ENCODE measurements at places on chromosomes 16 and 17.
A peak's percentile ranks its signal among the peaks of the same experiment; 100 is the strongest.

DNA sequence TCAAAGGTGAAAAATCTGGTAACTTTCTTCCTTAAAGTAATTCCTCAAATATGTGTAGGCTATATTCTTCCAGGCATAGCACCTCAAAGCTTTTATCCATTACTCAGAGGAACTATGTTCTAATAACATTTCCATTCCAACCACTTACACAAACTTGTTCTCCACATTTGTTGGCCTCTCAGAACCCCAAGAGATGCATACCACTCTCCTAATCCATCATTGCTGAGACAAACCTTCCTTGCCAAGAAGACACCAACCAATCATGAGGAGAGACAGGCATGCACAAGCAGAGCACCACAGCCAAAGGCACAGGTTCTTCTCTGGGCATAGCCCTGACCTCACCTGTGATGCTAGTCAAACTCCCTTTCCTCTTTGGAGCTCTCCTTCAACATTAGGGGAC, 20.9 kb downstream of the CDH11 start:
- no peak for DNase-seq

- no peak for DNase-seq
These were observed 32.4 kb upstream of the IRX3 start for GRCh38 chr16:54318941-54319340.

GRCh38 chr16:8818504-8819270, 21.0 kb downstream of the PMM2 start:
- no peak for DNase-seq

GRCh38 chr17:81406117-81406953, 11.1 kb downstream of the BAHCC1 start:
- DNase-seq: no peak

DNA sequence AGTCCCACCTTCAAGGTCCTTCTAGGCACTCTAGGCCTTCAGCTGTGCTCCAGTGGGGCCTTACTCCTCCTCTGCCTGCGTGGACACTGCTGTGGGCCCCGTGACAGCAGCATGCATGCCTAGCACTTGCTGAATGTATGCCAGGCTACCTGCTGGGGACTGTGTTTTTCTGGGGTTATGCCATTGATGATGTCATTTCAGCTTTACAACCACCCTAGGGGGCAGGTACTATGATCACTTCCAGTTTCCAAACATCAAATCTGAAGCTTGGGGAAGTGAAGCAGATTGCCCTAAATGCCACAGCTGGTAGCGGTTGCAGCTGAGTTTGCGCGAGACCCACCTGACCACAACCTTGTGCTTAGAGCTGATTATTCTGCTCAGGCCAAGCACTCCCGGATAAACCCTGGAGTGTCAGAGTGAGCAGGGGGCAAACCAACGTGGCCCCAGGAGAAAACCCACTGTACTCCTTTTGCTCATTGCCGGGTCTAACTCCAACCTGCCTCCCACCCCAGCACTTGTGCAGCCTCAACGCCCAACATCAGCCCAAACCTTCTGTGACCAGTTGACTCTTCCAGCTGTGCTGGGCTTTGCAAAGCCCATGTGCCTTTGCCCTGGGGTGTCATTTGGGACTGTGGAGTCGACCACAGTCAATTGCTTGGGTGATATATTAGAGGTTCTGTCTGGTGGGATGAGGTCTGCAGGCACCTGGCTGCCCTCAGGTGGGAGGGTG, 168.4 kb downstream of the ENGASE start:
- DNase-seq: no peak

- DNase-seq: no peak
These were observed 235.3 kb upstream of the N4BP1 start for GRCh38 chr16:48845261-48845660.

DNA sequence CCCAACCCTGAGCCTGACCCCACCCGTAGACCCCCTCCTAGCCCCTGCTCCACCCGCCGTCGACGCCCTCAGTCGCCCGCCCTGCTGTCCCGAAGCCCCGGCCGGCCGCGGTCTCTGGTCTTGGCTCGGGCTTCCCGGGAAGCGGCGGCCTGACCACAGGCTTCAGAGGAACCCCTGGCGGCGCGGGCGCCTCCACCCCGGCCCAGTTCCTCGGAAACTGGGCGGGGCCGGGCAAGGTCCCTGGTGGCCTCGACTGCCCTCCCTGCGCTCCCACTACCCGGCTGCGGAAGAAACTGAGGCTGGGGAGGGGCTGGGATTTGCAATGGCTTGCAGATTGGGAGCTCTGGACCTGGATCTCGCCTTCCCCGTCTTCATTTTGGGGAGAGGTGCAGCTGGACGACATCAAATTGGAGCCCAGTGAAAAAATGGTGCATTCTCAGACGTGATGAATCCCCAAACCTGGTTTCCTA, 692 bp upstream of the SOCS1 start:
- no peak for DNase-seq

DNA sequence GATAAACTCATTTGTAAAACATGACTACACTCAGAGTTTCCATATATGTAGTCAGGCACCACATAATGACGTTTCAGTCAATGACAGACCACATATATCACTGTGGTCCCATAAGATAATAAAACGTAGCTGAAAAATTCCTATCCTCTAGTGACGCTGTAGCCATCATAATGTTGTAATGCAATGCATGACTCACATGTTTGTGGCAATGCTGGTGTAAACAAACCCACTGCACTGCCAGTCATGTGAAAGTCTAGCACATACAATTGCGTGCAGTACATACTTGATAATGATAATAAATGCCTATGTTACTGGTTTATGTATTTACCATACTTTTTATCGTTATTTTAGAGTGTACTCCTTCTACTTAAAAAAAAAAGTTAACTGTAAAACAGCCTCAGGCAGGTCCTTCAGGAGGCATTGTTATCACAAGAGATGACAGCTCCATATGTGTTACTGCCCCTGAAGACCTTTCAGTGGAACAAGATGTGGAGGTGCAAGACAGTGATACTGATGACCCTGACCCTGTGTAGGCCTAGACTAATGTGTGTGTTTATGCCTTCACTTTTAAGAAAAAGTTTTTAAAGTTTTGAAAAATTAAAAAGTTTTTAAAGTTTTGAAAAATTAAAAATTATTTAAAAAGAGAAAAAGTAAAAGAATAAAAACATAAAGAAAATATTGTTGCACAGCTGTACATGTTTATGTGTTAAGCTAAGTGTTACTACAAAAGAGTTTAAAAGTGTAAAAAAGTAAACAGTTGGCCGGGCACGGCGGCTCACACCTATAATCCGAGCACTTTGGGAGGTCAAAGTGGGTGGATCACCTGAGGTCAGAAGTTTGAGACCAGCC, 9.0 kb downstream of the STAT5B start:
- DNase-seq: peak; percentile 60

DNA sequence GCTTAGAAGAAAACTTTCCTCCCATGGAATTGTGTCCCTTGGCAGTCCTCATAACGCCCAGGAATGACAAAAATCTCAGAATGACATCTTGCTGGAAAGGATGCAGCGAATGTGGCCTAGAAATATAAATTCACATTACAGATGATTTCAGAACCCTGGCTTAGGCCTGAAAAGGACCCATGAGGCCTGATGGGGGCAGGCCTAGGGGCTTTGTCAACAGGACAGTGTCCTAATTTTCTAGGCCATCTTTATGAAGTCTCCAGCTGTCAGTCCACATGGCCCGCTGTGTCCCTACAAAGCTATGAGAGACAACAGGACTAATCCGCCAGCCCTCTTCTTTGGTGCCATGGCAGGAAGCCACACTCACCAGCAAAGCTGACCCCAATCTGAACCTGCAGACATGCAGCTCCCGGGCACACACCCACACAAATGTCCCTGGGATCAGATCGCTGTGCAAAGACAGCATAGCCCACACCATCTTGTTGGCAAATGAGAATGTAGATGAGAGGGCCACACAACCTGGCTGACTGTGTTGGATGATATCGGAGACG, 40.4 kb upstream of the DNAH17 start:
- DNase-seq: no peak

DNA sequence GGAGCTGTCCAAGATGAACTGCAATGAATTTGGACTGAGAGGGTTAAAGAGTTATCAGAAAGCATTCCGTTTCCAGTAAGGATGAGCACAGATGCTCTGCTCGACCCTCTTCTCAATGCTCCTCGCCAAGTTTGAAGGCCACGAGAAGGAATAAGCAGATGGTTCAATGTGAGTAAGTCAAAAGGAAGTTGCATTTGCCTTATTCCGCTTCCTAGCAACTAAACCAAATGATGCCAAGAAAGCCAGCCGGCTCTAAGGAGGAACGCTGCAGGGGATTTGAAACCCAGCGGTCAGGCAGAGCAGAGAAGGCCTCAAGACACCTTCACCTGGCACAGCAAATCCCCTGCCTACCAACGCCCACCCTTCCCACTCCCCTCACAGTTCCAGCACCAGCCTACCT, 52.1 kb upstream of the CNEP1R1 start:
- no peak for DNase-seq

- DNase-seq: no peak
These were observed 491 bp downstream of the IST1 start for GRCh38 chr16:71895679-71896365.

DNA sequence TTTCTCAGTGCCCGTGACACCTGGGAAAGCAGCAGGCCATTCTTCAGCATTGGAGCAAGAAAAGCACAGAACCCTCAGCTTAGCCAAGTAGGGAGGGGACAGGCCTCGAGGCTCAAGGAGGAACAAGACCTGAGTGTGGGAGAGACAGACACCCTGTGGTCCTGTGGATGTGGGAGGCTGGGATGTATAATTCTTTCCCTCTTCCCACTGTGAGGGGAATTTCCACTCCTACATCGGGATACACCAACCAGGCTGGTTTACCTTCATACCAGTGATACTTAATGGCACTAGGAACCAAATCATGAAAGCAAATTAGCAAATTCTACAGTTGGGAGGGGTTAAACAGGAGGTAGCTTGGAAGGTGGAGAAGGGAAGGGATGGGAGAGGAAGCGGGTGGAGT, 41.7 kb downstream of the LYRM1 start:
- DNase-seq: no peak

GRCh38 chr16:84953190-84953746, 58.1 kb downstream of the ZDHHC7 start:
- DNase-seq: no peak

DNA sequence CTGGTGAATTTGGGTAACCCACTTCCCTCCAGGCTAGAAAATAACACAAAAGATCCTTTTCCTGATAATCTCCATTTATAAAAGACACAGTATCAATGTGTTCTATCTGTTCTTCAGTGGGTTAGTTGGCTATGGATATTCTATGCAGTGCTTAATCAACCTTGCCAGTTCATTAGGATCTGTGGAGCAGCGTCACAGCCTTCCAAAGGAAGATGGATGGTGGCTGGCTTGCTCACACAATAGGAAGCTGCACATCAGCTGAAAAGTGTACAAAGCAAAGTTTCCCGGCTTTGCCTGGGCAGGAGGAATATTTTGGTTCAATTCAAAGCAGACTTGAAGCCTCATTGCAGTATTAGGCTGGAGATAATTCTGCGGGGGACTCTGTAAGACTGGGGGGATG, 70.3 kb upstream of the CA10 start:
- no peak for DNase-seq

DNA sequence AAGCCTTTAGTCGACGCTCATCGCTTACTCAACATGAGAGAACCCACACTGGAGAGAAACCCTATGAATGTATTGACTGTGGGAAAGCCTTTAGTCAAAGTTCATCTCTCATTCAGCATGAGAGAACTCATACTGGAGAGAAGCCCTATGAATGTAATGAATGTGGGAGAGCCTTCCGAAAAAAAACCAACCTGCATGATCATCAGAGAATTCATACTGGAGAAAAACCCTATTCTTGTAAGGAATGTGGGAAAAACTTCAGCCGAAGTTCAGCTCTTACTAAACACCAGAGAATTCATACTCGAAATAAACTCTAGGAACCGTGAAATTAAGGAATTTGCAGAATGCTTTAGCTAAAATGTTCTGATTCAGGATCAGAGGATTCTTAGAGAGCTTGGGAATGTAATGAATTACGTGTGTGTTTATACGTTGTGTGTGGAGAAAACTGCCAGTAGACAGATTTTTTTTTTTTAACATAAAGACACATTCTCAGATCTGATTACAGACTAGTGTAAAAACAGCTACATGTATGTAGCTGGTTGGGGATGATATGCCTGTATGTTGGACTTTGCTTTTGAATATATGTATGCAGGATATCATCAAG, 25.4 kb downstream of the ZFP90 start:
- DNase-seq: no peak

- DNase-seq: no peak
These were observed 165.1 kb downstream of the CHD9 start for GRCh38 chr16:53219795-53220454.

GRCh38 chr17:39928858-39929645, 1.5 kb downstream of the LRRC3C start:
- peak; percentile 24 for DNase-seq

- DNase-seq: no peak
These were observed 158.9 kb upstream of the CACNG5 start for GRCh38 chr17:66675991-66676371.

- DNase-seq: no peak
These were observed 380.7 kb upstream of the PSMD7 start for GRCh38 chr16:73915935-73916334.

DNA sequence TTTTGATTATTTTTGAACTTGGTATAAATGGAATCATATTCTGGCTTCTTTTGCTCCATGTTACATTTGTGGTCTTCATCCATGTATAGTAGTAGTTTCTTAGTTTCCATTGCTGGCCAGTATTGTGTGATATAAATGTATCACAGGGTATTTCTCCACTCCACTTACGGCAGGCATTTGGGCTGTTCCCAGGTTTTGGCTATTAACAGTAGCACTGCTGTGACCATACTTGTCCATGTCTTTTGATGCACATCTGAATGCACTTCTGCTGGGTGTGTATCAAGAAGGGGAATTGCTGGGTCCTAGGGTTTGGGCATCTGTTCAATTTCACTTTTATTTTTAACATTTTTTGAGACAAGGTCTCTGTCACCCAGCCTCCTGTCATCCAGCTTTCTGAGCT, 13.9 kb downstream of the NTN1 start:
- DNase-seq: no peak

GRCh38 chr17:50139950-50140885, 10.3 kb upstream of the SAMD14 start:
- peak; percentile 68 for DNase-seq

DNA sequence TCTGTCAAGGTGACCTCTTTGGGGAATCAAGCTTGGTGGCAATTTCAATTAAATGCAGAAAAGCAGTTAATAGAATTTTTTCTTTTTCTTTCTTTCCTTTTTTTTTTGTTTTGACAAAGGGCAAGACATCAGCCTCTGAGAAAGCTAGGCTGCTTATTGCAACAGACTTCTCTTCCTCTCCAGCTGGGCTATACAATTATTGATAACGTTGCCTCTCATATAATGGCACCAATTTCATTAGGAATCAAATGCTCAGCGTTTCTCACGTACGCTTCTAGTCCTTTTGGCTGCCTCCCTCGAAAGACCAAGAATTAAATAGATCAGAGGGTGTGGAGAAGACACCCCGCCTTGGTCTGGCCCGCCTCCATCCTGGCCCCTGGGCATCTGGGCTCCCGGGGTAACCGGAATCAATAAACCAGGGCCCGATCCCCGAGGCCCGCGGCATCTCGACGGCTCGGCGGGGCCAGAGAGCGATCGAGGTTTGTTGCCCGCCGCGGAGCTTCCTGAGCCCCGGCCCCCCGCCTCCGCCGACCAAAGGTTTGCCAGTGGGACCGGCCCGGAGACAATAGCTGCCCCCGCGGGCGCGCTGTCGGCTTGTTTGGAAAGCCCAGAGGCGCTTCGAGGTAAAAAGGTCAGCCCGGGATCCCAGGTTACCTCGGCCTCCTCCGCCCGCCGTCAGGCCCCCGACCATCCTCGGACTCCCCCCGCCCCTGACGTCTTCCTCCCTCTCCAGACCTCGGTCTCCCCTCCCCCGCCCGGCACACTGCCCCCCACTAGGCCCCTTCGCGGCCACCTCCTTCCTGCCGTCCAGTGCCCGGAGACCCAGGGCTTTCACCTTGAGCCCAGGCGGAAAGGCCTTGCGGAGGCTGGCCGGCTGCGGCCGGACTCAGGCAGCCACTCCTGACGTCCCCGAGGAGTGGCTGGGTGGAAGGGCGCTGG, 3.9 kb downstream of the HOXB1 start:
- no peak for DNase-seq
